A375 (cell line): ENCODE measurements at places on chromosomes 16 and 17. TPM values are rescaled to one million over a fixed set of nuclear protein-coding genes. Genes with fewer than 3 reads are reported as not detected.

CSF3 gene
- not detected in 2 replicates for total RNA-seq

KRTAP4-9 gene
- not detected in 2 replicates for total RNA-seq

MYL11 gene
- not detected in 2 replicates for total RNA-seq

ADORA2B gene
- total RNA-seq: 42.8 and 49.8 TPM in 2 replicates

SPNS2 gene
- total RNA-seq: 0.85 and 1.8 TPM in 2 replicates

TBC1D3B gene
- 2.1 and 2.3 TPM in 2 replicates for total RNA-seq

CRYBA1 gene
- total RNA-seq: not detected in 2 replicates

MRTFB gene
- total RNA-seq: 5.0 and 6.9 TPM in 2 replicates

NOG gene
- 8.6 and 10.6 TPM in 2 replicates for total RNA-seq

OR3A2 gene
- 0.75 and 1.8 TPM in 2 replicates for total RNA-seq

CDC42EP4 gene
- total RNA-seq: 38.9 and 43.6 TPM in 2 replicates

MT1G gene
- total RNA-seq: not detected in 2 replicates
